ENCODE measurements at places on chromosomes 12 and 14.
A peak's percentile ranks its signal among the peaks of the same experiment; 100 is the strongest.

DNA sequence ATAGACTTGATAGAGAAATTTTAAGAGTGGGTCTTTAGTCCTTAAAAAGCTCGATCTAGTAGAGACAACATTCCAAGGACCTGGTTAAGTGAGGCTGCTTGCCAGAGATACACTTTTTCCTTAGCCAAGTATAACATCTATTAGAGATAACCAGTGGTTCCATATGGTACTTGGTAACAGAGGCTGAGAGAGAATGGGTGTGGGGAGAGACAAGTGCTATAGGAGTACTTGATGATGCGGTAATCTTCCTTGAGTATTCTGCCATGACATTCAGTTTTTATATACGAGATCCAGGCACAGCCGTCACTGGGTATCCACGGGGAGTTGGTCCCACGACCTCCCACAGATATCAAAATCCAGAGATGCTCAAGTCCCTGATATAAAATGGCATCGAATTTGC is 77.4 kb upstream of the REP15 start:
- no peak for DNase-seq

GRCh38 chr12:30461026-30461615 is 234.5 kb downstream of the IPO8 start:
- DNase-seq, result no peak

DNA sequence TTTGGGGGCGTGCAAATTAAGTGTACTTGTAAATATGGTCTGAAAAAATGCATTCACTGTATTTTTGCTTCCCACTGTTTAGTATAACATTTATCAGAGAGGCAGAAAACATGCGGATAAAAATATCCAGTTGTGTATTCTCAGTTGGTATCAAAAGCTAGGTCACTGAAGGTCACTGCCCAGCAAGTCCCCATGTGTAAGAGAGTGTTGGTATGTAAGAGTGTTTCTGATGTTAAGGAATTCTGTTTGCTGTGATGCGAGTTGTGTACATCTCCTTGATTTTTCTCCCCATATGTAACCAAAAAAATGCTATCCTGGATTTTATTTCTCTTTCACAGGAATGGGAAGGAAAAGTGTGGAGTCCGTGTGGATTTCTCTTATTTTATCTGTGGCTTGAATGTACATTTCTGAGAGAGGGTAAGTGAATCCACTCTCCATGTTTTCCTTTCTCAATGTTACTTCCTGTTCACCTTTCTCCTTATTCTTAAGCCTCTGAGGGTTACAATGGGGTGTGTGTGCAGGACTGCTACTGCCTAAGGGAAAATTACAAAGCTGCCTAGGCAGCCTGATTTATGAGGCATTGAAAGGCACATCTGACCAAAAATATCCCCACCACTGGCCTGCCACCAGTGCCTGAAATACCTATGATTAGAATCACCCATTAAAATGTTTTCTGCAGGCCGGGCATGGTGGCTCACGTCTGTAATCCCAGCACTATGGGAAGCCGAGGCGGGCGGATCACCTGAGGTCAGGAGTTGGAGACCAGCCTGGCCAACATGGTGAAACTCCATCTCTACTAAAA is 97.9 kb upstream of the USP44 start:
- DNase-seq, result no peak

- no peak for DNase-seq
Observed at GRCh38 chr12:80045594-80045993, 53.7 kb upstream of the OTOGL start.

DNA sequence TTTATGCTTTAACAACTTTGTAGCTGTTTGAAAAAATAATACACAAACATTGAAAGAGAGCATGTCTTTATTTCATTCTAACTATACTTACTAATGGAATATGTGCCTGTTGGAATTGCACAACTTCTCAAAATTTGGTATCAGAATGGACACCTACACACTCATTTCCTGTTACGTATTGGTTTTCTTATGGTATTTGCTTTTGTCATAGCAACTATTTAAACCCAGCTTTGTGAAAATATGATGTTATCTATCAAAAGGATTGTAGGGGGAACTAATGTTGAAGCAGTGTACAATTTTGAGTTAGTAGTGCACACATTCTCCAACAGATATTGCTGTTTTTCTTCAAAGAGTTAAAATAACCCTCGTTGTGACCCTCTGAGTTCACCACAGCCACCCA is 52.6 kb downstream of the RBMS2 start:
- no peak for DNase-seq

DNA sequence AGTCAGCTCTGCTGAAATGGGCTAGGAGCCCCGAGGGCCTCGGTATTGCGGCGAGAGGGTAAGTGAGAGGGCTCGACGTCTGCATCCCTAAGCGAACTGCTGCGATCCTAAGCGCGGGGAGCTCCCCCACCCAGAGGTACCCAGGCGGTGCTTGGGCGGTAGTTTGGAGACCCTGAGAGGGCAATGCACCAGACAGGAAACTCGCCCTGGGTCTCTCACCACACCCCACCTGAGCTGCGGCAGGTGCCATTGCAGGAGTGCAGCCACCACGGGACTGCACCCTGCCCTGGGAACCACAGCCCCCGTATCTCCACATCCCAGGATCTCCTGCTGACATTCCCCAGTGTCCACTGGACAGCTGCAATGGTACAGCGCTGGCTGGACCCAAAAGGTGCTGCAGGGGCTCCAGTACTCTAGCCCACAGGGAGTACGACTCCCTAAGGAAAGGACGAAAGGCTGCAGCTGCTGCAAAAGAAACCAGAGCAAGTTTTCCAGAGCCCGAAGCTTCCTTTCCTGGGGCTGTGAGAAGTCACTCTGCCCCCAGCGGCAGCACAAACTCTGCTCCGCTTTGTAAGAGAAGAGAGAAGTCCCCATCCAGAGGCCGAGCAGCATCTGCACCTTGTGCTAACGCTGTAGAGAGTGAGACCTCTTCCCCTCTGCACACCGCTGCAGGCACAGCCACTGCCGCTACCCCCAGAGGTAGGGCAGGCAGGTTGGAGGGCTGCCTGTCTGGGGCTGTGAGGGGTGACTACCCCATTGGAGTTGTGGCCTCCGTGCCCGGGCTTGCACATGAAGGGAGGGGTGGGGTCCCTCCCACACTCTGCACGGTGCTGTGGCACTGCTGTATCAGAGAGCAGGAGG is 31.1 kb upstream of the MON2 start:
- peak; percentile 66 for DNase-seq

DNA sequence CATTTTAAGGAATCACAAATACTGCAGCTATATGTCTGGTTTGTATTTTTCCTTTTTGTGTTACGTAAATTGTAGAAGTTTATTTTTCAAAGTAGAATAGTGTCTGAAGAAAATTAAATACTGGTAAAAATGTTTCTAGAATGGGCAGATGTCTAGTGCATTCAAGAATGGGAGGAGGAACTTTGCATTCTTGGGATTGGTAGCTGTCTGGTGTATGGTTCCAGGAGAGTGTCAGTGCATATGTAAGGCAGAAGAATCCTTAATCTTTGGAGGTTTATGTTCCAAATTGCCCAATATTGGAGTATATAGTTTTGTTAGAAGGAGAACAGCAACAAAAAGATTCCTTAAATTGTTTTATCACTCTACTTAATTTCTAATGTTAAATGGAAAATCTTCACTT is 13.5 kb downstream of the PAPOLA start:
- no peak for DNase-seq

DNA sequence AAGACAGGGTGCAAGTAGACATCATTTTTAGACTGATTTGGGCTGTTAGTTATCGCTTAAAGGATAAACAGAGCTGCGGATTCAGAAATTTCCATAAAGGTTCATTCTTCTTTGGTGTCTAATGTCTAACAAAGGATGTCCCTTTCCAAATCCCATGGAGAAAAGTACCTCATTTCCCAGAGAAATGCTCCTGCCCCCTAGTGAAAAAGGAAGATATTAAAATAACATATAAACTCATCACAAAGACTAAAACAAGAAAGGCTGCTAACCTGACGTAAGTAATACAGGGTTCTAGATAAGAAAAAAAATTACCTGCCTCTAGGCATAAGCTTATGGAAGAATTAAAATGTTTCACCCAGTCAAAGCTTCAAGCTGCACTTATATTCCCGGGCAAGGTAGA is 22.8 kb downstream of the ARMH4 start:
- no peak for DNase-seq

DNA sequence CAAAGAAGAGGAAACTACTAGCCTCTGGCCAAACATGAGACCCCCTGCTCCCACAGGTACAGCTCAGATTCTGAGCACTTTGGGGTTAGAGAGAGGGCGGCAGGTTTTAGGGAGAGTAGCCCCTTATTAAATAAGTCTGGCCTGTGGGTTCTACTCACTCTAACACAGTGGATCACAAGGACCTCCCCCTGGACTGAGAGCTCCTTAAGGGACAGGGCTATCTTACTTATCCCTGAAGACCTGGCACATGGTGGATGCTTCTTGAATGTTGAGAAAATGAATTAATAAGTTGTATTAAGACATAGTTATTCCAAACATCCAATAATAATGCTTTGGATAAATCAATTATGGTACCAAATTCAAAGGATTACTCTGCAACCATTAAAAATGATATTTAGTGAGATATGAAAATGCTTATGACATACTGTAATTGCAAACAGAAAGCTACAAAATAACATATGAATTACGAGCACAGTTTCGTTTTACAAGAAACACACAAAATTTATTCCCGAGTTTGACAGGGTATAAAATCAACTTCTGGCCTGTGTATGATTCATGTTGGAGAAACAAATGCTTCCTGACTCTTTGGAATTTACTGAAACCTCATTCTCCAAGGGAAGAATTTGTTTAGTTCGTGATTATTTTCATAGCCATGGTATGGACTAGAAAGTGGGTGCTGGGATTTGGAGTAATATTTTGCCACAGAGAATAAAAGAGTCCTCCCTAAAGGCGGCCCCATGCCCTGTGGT is 59.3 kb upstream of the BDKRB2 start:
- DNase-seq, result no peak

- DNase-seq, result no peak
Observed at GRCh38 chr14:80054020-80054419, 157.3 kb downstream of the DIO2 start.

DNA sequence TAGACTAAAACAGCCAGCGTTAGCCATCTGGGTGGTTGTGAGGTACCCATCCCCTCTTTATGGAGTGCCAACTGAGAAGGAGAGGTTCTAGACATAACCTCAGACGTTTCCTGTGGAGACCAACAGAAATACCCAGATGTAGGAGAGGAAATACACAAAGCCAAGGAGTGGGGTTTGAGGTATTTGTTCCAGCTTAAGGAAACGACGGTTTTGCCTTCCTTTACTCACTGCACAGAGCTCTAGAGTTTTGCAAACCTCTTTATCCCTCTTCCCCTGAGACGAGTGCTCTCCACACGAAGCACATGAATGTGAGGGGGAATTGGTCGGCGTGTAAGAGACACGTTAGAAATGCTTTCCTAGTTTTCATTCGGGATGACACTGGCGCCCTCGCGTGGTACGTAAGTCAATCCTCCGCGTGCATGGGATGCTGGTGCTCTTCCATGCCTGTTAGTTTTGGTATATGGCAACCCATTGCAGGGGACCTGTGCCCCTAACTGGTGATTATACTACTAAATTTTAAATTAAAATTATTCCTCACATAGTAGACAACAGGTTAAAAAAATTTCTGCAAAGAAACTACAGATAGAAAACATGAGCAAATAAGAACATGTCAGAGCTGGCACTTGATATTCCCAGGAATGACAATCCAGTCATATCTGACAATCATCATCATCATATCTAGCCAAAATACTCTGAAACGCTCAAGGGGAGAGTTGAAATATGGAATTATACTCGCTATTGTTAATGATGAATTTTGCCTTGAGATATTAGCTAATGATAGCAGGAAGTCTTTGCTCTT is 121.7 kb downstream of the PPM1H start:
- DNase-seq, result peak; percentile 39

GRCh38 chr14:60165547-60165876 is 314 bp upstream of the DHRS7 start:
- no peak for DNase-seq

DNA sequence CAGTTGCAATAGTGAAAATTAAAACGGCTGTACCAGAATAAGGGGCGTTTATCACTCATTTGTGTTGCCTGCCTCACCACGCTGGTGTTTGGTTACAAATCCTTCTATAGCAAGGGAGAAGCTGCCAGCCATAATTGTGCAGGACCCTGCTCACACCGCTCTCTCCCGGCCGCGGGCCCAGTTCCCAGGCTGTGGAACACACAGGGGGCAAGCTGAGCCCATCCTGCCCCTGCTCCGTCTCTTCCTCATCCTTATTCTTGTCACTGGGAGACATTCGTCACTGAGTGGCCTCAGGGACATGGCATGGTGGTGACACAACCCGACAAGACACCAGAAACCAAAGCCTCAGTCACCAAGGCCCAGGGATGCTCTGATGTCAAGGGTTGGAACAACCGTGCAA is 116.3 kb upstream of the FKBP4 start:
- DNase-seq, result no peak

GRCh38 chr12:94511506-94511905 is 51.8 kb upstream of the CEP83 start:
- DNase-seq, result no peak

DNA sequence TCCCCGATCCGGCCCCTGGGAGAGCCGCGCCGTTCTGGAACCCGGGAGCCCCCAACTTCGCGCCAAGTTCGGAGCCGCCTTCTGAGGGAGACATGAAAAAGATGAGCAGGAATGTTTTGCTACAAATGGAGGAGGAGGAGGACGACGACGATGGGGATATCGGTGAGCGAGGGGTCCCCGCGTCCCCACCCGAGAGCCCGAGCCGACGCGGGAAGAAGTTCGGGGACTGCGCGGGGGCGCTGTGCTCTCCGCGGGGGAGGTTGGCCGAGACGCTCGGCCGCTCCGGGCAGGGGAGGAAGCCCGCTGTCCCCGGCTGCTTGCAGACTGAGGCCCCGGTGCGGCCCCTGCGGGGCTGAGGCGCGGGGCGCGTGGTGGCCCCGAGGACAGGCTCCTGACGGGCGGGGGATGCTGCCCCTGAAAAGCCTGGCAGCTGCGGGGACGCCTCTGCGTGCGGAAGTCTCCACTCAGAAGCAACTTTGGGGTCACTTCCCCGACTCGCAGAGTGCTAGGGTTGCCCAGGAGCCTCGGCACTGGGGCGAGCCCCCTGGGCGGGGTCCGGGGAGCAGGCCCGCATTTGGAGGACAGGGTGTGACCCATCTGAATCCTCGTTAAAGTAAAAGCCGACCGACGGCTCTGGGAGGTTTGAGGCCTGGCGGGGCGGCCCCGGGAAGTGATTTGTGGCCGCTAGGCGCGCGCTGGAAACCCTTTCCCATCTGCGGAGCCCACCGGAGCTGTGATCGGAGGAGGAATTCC is 511 bp downstream of the ANO6 start:
- peak; percentile 95 for DNase-seq

DNA sequence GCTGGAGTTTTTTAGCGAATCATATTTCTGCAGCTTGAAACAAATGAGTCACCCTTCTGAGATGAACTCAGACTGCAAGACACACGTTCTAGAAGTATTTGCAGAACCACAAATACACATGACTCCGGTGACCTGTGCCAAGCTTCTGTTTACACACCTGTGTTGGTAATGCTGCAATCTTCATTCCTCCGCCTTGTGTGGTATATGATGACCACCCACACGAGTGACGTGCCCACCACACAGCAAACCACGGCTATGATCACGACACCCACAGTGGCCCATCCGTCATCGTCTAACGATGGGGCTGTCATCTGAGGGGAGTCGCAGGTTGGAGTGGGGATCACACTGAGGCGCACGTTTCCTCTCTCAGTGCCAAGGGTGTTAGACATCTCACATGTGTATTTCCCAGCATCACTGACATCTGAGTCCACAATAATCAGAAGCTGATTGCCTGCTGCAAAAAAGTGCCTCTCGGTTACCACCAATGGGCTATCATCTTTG is 43.0 kb downstream of the LRIG3 start:
- DNase-seq, result no peak

Data from right kidney (tissue), 9 donors.